ENCODE measurements at places on chromosomes 1 and 21. TPM values are rescaled to one million over a fixed set of nuclear protein-coding genes. Genes with fewer than 3 reads are reported as not detected.

GRCh38 chr1:248853663-248854375 is 5.1 kb downstream of the ZNF692 start:
- DNase-seq: no peak

- DNase-seq: no peak
These were observed 9.1 kb downstream of the AMPD2 start for GRCh38 chr1:109628540-109629321.

The FAM72C gene
- 1.6 TPM for polyA plus RNA-seq

The DNASE2B gene
- polyA plus RNA-seq: not detected

DNA sequence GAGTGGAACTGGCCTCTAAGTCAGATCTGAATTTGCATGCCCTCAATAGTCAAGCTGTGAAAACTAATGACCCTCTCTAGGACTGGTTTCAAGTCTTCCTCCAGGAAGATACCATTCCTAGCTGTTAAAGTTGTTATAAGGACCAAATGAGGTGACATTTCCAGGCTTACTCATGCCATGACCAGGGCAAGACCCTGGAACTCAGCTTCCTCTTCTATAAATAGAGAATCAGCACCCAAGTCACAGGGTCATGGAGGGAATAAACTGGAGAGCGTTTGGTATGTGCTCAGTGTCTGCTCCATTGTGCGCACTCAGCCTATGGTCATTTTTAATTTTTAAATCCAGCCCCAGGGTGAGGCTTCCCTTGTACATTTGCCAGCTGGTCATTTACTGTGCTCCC is 2.5 kb downstream of the S100A9 start:
- no peak for DNase-seq

The TMPRSS3 gene
- 1.3 TPM for polyA plus RNA-seq

Data from renal pelvis (tissue), 12 donors.